Activated T-cell treated with anti-CD3 and anti-CD28 coated beads, Interleukin-2, amount 50 U/mL, for 1 hour (primary cell): ENCODE measurements at places on chromosomes 7 and 10.

DNA sequence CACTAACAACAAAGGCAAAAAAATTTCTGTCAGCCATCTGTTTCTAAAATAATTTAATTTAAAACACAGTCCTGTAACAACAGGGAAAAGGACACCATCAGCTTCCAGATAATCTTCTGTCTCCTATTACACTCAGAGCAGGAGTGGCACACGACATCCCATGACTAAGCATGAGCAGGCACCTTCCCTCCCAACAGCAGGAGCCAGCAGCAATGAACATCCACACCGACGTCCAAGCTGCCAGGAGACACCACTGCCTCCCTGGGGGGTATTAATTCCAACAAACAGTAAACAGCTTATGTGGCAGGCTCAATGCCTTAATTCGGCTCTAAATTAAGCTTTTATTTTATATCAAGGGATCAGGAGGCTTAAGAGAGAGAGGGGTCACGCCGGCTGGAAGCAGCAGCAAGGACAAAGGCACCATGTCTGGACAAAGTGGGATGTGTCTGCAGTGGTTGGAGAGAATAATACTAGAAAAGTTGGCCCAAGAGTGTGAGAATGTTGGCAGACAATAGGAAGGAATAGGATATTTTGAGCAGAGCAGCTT is 45.7 kb downstream of the KIAA1549 start:
- no peak for DNase-seq

GRCh38 chr10:48468130-48468790 is 136.6 kb downstream of the ARHGAP22 start:
- DNase-seq = no peak

GRCh38 chr10:89651916-89652573 is 7.0 kb upstream of the PANK1 start:
- no peak for DNase-seq

DNA sequence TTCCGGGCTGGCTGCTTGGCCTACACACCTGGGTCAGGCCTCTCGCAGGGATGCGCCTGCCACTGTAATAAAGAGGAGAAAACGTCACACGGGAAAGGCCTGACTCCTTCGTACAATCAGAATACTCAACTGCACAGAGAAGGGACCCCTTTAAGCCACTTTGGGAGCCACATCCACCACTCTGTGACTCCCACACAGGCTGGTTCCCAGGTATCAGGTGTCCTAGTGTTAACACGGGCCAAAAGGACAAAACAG is 5.8 kb upstream of the ZNF736 start:
- DNase-seq = no peak

- no peak for DNase-seq
Measured at GRCh38 chr10:11587722-11588259, 23.7 kb downstream of the USP6NL start.

DNA sequence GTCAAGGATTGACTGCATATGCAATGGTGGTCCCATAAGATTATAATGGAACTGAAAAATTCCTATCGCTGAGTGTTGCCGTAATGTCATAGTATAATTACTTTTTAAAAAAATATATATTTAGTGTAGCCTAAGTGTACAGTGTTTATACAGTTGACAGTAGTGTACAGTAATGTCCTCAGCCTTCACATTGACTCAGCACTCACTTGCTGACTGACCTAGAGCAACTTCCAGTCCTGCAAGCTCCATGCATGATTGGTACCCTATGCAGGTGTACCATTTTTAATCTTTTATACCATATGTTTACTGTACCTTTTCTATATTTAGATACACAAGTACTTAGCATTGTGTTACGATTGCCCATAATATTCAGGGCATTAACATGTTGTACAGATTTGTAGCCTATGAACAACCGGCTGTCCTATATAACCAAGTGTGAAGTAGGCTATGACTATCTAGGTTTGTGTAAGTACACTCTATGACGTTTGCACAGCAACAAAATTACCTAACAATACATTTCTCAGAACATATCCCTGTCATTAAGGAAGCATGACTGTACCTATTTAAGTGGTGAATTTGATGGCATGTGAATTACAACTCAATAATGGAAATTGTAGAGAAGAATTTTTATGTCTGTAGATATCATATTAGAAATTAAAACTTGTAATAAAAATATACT is 40.9 kb downstream of the CCNY start:
- DNase-seq = no peak

- no peak for DNase-seq
Measured at GRCh38 chr10:79488870-79489269, 23.5 kb upstream of the EIF5AL1 start.
